ENCODE measurements at places on chromosomes 12 and 14.

DNA sequence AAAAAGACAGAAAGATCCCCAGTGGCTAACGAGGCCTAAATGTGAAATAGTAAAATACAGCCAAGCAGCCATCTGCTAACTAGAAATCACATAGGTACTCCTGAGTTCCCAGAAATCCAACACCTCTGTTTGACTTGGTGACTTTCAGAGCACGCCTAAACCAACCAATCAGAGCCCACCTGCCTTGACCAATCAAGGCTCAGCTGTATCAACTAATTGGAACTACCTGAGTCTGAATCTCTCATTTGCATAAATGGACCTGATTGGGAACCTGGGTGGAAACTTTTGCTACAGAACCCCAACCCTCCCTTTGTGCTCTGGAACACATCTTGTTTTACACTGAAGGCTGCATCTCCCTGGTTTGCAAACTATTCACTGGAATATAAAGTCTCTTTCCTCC lies 5.1 kb upstream of the TCL1B start:
- no peak for DNase-seq

- no peak for DNase-seq
These were observed 90.3 kb upstream of the RASSF8 start for GRCh38 chr12:25868193-25868592.

DNA sequence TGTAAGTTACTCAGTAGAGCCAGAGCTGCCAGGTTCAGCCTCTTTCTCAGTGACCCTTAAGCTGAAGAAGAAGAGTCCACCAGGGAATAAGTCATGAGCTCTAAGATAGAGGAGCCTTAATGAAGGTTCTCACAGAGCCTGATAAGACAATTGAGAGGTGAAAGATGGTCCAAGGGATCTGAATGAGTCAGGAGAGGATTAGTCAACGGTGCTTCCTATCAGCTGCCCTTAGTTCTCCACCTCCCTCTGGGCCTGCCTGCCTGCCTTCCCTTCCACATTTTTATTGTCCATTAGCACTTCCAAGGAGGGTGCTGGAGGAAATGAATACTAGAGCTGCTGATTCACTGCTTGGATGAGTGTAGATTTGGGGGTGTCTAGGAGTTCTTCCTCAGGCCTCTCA lies 161.7 kb upstream of the RMST start:
- no peak for DNase-seq

- DNase-seq: no peak
These were observed 5.1 kb downstream of the ARHGDIB start for GRCh38 chr12:14956024-14956891.

- no peak for DNase-seq
These were observed 230.7 kb upstream of the CAND1 start for GRCh38 chr12:67038486-67038885.

DNA sequence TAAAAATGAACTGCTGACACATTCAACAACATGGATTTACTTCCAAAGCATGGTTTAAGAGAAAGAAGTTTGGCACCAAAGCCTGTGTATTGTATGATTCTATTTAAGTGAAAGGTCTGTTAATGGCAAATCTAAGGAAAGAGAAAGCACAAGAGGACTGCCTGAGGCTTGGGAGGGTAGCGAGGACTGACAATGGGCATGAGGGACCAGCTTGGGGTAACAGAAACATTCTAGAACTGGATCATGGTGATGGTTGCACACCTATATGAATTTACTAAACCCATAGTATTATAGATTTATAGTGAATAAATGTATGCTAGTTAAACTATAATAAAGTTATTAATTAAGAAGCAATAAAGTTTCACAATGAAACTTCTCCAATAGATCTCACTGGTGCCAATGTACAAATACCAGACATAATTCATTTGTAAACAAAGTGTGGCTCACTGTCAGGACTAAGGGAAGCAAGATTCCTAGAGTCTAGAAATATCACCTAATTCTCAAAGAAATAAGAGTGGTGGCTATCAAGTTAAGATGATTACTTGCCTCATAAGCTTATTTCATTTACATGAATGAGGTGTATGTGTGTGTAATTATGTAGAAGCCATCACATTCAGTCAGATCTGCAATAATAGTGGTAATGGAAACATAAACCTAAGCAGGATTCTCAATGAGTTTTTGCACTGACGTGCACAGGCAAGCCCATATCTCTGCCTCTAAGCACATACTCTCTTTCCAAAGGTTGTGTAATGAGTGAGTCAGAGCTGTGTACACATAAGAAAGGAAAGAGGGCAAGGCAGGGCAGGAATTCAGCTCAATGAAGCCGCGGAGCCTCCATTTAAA lies 353.4 kb downstream of the KCNH5 start:
- DNase-seq: no peak

- DNase-seq: peak; percentile 24
These were observed at the start of gene ISM2 for GRCh38 chr14:77498120-77498979. TSS of gene ISM2 (minus strand) at chr14:77498816. CDS start at chr14:77498793, 23 bp downstream.

GRCh38 chr14:20612403-20612802 lies 21.2 kb upstream of the RNASE12 start:
- DNase-seq: no peak

GRCh38 chr12:11497995-11498394 lies 102.6 kb upstream of the PRB2 start:
- DNase-seq: no peak

DNA sequence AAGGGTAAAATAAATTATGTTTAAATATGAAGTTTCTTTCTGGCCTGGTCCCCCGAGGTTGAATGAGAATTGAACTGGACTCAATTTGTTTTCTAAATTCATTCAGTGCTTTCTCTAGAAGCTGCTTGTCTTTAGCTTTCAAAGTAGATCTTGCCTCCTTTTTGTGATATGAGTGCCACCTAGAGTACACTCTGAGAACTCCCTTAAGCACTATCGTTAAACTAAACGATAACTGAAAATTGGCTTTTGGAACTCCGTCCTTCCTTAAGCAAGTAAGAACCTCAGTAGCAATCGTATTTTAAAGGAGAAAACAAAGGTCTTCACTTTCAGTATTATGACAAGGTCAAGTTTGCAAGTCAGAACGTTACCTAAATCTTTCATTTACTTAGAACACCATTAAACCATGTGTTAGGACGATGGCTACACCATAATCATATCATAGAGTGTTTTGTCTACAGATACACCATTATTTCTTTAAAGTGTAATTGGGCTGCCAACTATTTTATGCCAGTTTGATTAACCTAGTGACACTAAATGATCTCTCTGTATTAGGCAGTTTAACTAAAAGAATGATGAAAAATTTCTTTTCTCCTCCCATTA lies 364.8 kb downstream of the SNAPC1 start:
- DNase-seq: no peak

- no peak for DNase-seq
These were observed 43.7 kb downstream of the CCDC59 start for GRCh38 chr12:82314406-82314892.
